ENCODE measurements at places on chromosomes 2 and 18.

DNA sequence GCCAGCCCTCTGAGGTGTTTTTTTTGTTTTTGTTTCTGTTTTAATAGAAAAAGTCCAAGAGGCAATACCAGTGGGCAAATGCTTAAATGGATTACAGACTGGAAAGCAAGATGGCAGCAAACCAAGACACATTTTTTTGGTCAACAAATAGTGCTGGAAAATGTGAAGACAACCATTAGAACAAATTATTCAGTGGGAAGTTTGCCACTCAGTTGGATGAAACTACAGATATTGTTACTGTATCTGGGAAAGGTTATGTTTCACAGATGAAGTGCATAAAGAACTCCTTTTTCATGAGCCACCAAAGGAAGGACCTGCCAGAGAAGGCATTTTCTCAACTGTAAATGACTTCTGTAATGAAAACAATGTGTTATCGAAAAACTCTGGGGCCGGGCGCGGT, 93.0 kb upstream of the ODC1 start:
- no peak for DNase-seq

DNA sequence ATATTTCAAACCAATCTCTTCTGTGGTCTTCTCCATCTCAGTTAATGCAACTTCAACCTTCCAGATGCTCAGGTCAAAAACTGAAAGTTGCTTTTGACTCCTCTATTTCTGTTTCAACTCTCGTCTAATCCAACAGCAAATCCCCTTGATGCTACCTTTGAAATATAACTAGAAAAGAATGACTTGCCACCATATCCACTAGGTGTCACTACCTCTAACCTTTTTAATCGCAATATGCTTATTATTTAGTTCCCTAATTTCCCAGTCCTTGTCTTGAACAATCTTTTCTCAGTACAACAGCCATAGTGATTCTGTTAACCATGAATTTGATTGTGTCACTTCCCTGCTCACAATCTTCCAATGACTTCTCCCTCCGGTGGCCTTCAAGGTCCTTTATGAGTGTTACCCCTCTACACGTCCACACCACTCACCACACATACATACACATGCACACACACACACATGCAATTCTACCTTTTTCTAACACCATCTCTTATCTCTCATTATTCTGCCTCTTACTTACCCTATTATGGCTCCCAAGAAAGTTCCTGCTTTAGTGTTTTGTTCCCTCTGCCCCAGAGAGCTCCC, 245.5 kb upstream of the KCNJ3 start:
- DNase-seq = no peak

- no peak for DNase-seq
These were observed 18.2 kb downstream of the NFATC1 start for GRCh38 chr18:79413901-79414300.

GRCh38 chr2:37683241-37683640, 11.8 kb upstream of the CDC42EP3 start:
- no peak for DNase-seq

DNA sequence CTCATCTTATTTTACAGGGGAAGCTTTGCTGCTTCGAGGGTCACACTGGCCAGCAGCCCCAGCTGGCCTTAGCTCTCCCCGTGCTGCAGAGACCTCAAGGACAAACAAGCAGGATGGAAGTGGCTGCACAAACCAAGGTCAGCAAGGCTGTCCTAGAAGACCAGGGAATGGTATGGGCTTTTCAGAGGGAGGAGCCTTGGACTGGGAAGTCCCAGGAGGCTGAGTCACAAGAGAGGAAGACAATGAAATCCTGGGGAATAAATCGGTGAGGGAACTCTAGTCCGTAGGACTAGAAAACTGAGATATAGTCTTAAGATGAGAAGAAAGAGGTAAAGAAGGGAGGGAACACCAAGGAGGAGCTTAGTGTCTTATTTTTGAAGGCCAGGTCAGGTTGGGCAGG, 15.7 kb downstream of the CREG2 start:
- no peak for DNase-seq

DNA sequence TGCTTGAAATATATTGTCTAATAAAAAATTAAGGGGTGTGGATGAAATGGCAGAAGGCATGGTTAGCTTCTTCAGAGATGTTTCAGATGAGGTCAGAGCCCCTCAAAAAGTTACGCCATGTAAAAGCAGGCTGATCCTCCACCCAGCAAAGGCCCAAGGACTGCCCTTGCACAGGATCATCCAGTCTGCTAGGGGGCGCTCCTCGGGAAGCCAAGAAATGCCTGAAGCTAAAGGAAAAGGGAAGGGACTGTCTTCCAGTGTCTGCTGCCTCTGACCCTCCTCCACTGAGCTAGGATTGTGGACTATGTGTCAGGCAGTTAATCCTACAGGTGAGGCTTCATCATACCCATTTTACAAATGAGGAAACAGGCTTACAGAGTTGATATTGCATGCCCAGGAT, 33.8 kb upstream of the TEX51 start:
- no peak for DNase-seq

DNA sequence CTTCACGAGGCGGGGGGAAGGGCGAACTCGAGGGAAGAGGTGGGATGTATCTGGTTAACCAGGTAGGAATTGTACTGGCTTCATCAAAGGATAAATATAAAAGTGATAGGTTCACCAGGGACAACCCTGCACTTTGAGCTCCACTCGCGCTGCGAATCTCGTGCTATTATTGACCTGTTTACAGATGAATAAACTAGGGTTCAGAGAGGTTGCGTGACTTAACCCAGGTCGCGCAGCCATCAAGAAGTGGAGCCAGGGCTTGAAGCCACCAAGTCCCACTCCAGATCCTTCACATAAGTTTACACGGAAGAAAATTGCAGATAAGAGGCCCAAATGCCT, 1.4 kb upstream of the CYP1B1 start:
- no peak for DNase-seq

- no peak for DNase-seq
These were observed 638.5 kb upstream of the PKDCC start for GRCh38 chr2:41409328-41409727.

GRCh38 chr2:27242614-27242951, 20.3 kb downstream of the SLC30A3 start:
- no peak for DNase-seq

DNA sequence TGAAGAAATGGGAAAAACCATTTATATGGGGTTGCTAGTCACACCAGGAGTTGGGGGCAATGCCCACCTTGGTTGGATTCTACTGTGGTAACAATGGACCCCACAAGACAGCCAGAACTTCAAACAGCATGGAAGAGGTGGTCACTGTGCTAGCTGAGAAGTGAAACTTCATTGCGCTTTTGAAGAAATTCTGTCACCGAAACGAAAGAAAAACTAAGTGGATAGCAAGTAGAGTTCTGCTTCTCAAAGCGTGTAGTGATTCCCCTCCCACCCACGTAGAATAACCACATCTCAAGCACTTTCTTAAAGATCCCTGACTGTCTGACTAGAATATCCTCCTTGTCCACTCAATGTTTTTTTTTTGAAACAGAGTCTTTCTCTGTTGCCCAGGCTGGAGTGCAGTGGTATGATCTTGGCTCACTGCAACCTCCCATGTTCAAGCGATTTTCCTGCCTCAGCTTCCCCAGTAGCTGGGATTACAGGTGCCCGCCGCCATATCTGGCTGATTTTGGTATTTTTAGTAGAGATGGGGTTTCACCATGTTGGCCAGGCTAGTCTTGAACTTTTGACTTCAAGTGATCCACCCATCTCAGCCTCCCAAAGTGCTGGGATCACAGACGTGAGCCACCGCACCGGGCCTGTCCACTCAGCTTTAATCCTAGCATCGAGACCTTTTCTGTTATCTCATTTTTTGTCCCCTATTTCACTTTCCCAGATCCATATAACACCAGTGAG, 30.1 kb upstream of the CCL20 start:
- no peak for DNase-seq

GRCh38 chr2:1594373-1595171, 149.7 kb downstream of the PXDN start:
- no peak for DNase-seq
